Hepatocyte (in vitro differentiated cells): ENCODE measurements at places on chromosomes 4 and X. TPM values are rescaled to one million over a fixed set of nuclear protein-coding genes. Genes with fewer than 3 reads are reported as not detected.

DNA sequence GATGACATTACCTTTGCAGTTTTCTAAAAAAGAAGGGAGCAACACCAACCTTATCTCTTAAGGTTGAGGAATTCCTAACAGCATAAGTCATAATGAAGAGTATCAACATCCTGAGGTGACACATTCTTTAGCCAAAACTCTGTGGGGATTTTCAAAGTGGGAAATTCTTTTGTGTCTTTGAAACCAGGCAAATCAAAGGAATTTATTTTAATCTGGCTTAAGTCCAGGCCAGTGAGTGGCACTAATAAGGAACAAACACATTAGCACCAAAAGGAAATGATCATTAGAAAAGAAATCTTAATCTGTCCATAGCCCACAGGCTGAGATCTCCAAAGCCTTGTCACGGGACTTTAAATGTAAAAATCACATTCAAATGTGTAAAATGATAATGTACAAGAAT, 110.1 kb downstream of the LARP7 start:
- H3K27me3 ChIP-seq = no peaks in the 10 kb centered on the region
- DNase-seq = no peak
- H3K36me3 ChIP-seq = no peaks in the 10 kb centered on the region
- no peak overlapping the region for H3K4me3 ChIP-seq
- H3K4me1 ChIP-seq = no peaks in the 10 kb centered on the region

GRCh38 chrX:112961981-112962380, 121.3 kb upstream of the AMOT start:
- peak; percentile 5 for DNase-seq
- H3K36me3 ChIP-seq = no peaks in the 10 kb centered on the region
- H3K4me1 ChIP-seq = no peaks in the 10 kb centered on the region
- no peak overlapping the region for H3K27ac ChIP-seq
- H3K4me3 ChIP-seq = no peak overlapping the region

DNA sequence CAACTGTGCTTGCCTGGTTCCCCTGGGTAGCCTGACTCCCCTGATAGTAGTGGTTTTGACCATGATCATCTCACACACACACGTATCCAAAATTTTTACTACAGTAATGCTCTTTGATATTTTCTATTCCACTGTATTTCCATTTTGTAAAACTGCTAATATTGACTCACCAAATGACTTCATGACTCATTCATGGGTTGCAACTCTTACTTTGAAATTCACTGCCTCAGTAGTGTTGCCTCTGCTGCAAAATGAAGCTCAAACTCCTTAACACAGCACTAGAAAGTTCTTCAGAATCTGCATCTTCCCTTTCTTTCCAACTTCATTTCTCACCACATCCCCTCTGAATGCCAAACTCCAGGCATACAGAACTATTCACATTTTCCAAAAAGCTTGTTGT, 20.3 kb downstream of the QRFPR start:
- H3K27me3 ChIP-seq = no peaks in the 10 kb centered on the region
- no peak overlapping the region for H3K27ac ChIP-seq
- no peaks in the 10 kb centered on the region for H3K36me3 ChIP-seq
- no peak for DNase-seq

DNA sequence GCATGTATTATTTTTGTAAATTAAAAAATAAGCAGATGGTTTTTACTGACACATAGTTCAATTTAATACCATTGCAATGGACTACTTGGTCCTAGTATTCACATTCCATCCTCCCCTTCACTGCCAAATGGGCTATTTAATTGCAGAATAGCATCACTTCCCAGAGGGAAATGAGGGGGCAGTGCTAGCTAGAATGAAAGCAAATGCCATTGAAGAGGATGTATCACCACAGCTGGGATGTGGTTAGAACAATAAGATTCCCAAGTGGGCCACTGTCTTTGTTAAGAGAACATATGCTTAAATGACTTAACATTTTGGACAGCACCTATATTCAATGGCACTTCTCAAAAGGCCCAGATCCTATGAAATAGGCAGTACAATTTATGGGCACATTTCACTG, 224.7 kb downstream of the RBMX2 start:
- no peak overlapping the region for H3K4me3 ChIP-seq
- no peaks in the 10 kb centered on the region for H3K36me3 ChIP-seq
- no peaks in the 10 kb centered on the region for H3K4me1 ChIP-seq
- H3K27ac ChIP-seq = no peak overlapping the region
- DNase-seq = no peak
- H3K27me3 ChIP-seq = no peaks in the 10 kb centered on the region

DNA sequence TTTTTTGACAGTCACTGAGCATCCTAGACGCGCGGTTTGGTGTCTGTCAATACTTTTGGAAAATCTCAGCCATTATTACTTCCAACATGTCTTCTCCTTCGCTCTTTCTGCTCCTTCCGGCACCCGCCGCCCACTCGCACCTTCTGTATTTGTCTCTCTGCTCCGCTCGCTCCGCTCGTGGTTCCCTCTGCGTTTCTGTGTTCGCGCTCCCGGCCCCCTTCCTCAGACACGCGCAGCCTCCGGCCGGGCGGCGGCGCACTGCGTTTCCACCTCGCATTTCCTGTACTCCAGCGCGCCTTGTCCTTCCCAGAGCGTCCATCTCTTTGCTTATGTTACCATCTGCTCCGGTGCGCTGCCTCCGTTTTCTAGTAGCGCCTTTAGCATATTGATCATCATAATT, 21.1 kb downstream of the PDE6B start:
- H3K4me1 ChIP-seq = no peaks in the 10 kb centered on the region
- no peak overlapping the region for H3K4me3 ChIP-seq
- no peak for DNase-seq
- H3K36me3 ChIP-seq = no peaks in the 10 kb centered on the region

GRCh38 chr4:84258905-84259830, 239.9 kb downstream of the NKX6-1 start:
- no peaks in the 10 kb centered on the region for H3K36me3 ChIP-seq
- no peak overlapping the region for H3K27ac ChIP-seq
- H3K4me1 ChIP-seq = no peaks in the 10 kb centered on the region

- H3K4me1 ChIP-seq = no peaks in the 10 kb centered on the region
- no peak overlapping the region for H3K4me3 ChIP-seq
- no peak for DNase-seq
Observed at GRCh38 chrX:120402369-120402768, 40.5 kb downstream of the ATP1B4 start.

PDE6B gene
- total RNA-seq = 17.3 and 29.5 TPM in 2 replicates

- no peaks in the 10 kb centered on the region for H3K36me3 ChIP-seq
- no peaks in the 10 kb centered on the region for H3K27me3 ChIP-seq
- no peak overlapping the region for H3K27ac ChIP-seq
- no peak overlapping the region for H3K4me3 ChIP-seq
Observed at GRCh38 chr4:132386130-132386529, 763.0 kb upstream of the PCDH10 start.

UPF3B gene
- 3.3 and 4.3 TPM in 2 replicates for total RNA-seq

- DNase-seq = peak; percentile 48
- H3K4me3 ChIP-seq = peak overlapping the region; percentile 2
- H3K27me3 ChIP-seq = no peaks in the 10 kb centered on the region
- H3K36me3 ChIP-seq = no peaks in the 10 kb centered on the region
- H3K4me1 ChIP-seq = peaks cover 70% of the 10 kb centered on the region
Observed at GRCh38 chr4:38674258-38675144, 10.5 kb downstream of the KLF3 start.

CD38 gene
- 0.13 and 0.84 TPM in 2 replicates for total RNA-seq

DNA sequence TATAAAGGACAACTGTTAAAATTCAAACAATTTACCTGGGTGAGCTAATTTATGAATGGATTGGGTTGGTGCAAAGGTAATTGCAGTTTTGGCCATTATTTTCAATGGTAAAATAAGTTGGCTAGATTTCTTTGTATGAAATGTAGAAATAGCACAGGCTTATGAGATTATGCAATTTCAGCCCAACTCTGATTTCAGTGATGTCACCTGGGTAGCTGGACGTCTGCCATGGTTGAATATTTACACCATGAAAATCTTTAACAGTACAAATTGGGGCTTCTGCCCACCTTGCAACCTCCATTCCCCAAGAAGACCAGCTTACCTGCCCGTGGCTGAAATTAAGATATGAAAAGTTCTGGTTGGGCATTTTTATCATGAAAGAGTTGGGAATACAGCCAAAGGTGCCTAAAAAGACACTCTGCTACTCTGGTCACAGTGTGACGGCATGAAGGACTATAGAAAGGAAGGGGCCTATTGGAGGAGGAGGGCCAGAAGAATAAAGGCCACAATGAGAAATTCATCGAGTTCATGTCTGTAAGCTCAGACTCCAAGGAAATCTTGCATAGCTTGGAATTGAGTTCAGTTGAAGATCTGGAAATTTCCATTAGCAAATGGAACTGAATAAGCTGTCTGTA, 29.7 kb downstream of the EGF start:
- H3K27ac ChIP-seq = no peak overlapping the region
- no peak overlapping the region for H3K4me3 ChIP-seq
- H3K36me3 ChIP-seq = no peaks in the 10 kb centered on the region
- no peaks in the 10 kb centered on the region for H3K4me1 ChIP-seq
- no peaks in the 10 kb centered on the region for H3K27me3 ChIP-seq
- no peak for DNase-seq

DNA sequence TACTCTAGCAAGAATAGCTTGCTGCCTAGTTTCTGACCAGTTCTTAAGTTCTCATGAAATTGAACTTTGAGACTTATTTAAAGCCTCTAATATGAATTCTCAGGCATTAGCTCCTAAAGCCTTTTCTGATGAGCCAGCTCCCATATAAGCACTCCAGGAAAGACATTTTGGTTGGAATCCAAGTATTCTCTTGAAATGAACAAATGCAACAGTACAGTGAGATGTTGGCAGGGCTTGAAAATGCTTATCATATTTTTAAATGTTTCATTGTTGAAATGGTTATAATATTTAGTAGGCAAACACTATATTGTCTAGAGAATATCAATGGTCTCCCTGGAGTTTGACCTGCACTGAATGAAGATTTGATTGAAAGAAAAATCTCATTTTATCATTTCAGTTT, 240.3 kb downstream of the ANK2 start:
- no peak overlapping the region for H3K27ac ChIP-seq
- no peaks in the 10 kb centered on the region for H3K36me3 ChIP-seq
- H3K4me3 ChIP-seq = no peak overlapping the region
- peaks cover 8% of the 10 kb centered on the region for H3K4me1 ChIP-seq
- H3K27me3 ChIP-seq = no peaks in the 10 kb centered on the region

SPANXB1 gene
- not detected in 2 replicates for total RNA-seq
